ENCODE measurements at places on chromosomes 1 and 21.
A peak's percentile ranks its signal among the peaks of the same experiment; 100 is the strongest.

DNA sequence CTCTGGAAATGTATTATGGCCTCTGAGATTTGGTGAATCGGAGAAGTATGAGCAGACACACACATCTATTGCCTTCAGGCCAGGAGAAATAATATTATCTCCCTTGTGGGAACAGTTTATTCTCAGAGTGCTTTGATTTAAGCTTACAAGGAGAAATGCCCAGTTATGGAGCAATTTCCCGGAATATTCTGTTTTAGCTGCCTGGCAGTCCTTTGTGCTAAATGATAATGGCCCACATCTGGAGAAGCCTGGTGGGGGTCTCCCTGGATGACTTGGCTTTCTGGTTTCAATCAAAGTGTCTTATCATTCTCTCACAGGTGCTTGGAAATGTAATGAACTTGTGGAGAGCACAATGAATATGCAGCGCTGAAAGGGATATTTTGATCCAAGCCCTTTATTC, 389.6 kb upstream of the USP24 start:
- no peak for DNase-seq

DNA sequence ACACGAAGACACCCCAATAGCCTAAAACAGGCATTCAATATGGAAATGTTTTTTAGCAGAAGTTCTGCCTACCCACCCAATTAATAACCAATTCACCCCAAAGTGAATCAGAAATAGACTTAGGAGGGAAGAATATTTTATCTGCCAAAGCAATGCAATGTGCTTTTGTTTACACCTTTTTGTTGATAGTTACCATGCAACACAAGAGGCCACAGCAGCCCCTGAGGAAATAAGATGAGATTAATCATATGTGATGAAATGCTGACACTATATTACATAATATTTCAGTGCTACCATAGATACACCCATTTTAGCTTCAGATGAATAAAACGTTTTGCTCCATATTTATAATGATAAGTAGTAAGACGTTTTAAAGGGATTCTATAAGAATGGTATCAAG, 60.9 kb upstream of the RGS2 start:
- no peak for DNase-seq

DNA sequence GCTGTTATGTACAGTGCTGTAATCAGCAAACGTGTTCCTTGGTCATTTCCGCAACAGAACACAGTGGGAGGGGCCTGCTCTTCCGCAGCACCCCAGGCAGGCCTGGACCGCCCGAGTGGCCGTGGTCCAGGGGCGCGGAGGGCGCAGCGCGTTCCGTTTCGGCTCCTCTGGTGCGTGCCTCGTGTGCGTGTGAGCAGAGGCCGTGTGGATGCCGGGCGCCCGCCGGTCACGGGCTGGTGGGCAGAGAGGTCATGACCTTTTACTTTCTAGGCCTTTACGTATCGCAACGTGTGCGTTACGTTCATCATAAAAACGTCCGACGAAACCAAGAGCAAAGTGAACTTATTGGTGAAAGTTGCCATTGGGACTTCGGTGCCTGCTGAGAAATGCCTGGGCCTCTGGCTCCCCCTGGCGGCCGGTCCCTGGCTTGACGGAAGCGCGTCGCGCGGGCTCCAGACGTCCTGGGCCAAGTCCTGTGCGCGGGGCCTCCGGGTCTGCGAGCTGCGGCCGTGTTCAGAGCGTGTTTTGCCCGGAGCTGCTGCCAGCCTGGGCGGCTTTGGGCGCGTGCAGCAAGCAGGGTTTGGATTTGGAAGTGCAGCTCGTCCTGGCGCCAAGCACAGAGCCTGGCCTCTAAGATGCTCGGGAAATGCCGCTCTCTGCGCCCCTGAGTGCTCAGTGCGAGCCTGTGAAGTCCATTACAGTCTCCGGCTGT, 34.4 kb downstream of the COL18A1 start:
- DNase-seq, result peak; percentile 79

DNA sequence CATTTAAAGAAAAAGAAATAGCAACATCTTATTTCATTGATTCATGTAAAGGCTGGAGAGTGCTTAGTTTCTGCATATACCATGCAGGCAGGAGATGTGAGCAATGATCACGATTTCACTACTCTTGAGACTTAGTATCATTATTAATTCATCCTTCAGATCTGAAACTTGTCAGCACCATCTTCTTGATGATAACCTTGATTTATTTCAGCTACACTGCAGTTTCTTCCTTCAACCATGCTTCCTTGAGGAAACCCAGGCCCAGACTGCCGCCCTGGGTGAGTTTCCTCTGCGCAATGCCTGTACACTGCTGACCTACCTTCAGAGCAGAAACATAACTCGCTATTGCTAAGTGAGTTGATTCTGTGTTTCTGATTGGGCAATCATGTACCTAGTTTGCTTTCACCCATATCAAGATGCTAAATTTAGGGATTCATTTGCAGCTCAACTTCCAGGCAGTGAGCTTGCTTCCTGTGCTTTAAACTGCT, 13.5 kb upstream of the BCL10 start:
- no peak for DNase-seq

DNA sequence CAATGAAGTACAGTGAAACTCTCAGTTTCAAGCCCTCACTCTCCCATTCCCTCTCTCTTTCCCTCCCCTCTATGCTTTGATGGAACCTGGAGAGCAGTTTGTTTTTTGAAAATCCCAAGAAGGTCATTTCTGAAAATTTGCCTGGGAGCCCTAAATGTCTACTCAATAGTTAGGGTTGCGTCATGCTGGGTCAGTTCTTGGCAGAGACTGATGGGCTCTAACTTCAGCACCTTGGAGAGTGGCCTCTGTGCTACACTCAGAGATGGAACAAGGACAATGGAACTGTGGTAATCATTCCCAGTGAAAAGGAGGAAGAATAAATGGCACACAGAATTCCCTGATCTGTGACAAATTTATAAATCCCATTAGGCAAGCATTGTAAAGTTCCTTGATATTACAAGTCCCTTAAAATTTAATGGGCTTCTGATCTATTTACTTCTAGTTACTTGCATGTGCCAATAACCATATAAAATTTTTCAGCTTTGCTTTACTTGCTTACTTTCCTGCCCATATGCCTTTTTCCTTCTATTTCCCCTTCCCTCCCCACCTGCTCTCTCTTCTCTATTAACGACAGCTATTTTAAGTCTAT, 182.9 kb upstream of the KCND3 start:
- no peak for DNase-seq

GRCh38 chr1:2271211-2271721, 43.1 kb downstream of the SKI start:
- no peak for DNase-seq

- no peak for DNase-seq
Observed at GRCh38 chr21:44337449-44337848, 1.7 kb downstream of the CFAP410 start.

DNA sequence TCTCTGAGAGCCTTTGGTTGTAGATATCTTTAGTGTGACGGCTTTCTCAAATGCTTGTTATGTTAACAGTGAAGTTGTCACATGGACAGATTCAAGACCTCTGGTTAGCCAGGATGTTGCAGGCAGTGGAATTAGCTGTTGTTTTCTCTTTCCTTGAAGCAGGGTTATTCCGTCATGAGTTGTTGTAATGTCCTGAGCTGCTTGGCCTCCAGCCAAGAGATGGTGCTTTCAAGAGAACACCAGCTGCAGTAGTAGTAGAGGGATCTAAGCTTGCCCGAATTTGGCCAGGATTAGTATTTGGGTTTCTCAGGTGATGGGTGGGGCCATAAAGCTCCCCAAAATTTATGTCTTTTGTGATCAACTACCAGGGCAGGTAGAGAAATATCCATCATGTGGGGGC, 13.4 kb downstream of the KCNE1 start:
- no peak for DNase-seq

- no peak for DNase-seq
Observed at GRCh38 chr1:25977801-25978200, 20.1 kb downstream of the PAFAH2 start.

DNA sequence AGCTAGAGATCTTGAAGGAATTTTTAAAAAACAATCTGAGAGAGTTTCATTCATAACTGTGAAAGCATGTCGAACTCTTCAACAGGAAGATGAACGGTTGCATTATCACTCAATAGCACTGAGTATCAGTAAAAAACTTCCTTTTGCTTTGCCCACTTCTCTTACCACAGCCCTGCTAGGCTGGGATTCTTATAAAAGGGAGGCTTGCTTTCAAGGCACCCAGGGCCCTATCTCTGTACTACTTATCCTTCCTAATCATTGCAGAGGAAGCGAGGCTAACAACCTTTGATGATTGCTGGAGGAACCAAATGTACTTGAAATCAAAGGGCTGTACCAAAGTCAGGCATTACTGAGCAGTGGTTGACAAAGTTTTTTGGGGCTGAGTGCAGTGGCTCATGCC, 71.2 kb downstream of the SNRPE start:
- no peak for DNase-seq

- no peak for DNase-seq
Observed at GRCh38 chr1:159890390-159890789, 9.6 kb downstream of the CFAP45 start.

DNA sequence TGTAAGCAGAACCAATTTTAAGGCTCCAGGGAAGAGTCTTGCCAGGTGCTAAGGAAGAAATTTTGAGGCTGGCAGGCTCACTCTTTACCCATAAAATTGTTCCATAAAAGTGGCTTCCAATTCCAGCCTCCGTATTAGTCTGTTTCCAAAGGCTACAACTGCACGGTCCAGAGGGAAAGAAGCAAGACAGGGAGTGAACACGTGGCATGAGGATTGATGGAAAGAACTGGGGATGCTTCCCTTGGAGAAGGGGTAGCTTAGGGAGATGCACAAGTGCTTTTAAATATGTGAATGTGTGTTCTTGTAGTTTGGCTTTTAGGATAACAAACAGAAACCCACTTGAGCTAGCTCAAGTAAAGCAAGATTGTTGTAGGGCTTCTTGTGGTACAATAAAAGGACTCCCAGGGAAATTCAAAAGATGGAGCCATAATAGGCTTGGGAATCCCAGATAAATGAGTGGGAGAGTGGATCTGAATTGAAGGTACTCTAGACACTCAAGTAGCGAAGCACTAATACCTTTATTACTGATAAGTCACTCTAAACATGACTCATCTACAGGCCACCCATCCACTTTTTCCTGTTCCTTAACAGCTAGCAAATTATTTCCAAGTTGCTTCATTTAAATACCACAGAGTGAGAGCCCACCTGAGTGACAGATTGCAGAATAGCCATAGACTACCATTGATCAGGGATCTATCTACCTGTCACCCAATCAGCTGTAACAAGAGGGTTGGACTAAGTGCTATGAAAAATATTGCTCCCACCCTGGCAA, 34.8 kb upstream of the NPL start:
- no peak for DNase-seq

DNA sequence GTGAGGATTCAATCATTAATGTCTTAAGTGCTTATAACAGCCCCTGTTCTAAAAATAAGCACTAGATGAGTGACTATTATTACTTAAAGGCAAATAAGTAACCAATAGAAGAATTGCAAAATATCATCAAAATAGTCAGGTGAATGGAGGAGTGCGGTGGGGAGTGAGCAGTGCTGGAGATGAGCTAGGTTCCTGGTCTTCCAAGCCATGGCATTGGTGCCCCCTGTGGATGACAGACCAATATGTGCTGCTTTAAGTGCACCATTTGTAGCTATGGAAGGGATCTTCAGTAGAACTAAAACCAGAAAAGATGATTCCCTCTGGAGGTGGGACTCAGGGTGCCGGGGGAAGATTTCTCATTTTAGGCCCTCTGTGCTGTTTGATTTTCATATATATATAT, 46.1 kb upstream of the SLC30A1 start:
- DNase-seq, result no peak
